Spinal cord (tissue), 10 donors: ENCODE measurements at places on chromosomes 3 and 15. TPM values are rescaled to one million over a fixed set of nuclear protein-coding genes. Genes with fewer than 3 reads are reported as not detected.
A peak's percentile ranks its signal among the peaks of the same experiment; 100 is the strongest.

DNA sequence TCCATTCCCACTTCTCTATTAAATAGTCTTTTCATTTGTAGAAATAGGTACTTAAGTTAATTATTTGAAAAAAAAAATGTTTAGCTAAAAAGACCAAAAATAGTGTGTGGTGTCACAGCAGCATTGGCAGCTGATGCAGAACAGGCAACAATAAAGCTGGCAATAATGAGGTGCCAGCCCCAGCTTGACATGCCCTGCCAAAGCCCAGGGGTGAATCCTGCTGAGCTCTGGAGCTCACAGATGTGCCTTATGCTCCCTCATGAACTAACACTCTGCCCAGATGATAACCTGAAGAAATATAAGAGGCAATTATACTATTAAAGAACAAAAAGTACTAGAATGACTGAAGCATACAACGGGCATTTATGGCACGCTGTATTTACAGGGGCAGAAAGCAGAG lies 63.8 kb downstream of the IGSF11 start:
- peaks cover 3% of the 10 kb centered on the region for H3K4me1 ChIP-seq
- H3K4me3 ChIP-seq: no peak overlapping the region
- no peak overlapping the region for H3K27ac ChIP-seq
- H3K36me3 ChIP-seq: no peaks in the 10 kb centered on the region

DNA sequence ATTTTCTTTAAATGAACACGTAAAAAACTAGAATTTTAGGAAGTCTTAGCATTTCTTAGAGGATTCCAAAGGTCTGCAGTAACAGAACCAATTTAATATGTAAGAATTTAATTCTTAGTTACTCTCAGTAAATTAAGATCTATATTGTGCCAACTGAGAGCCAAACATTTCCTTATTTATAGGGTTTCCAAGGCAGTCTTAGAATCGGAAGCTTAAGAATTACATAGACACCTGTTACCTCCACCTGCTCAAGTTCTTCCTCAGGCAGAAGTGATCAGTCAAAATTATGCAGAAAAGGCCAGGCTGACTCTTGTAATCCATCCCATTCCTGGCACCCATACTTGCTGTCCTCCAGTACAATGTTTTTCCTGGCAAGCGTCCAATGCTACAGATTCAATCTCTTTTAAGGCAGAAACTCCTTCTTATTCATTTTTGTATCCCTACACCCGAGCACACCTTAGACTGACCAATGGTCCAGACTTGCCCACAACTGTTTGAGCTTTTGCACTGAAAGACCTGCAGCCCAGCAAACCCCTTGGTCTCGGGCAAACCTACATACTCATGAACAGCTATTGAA lies 64.3 kb downstream of the NCEH1 start:
- no peaks in the 10 kb centered on the region for H3K36me3 ChIP-seq
- H3K4me3 ChIP-seq: no peak overlapping the region
- H3K27me3 ChIP-seq: no peaks in the 10 kb centered on the region
- H3K27ac ChIP-seq: no peak overlapping the region
- DNase-seq: no peak

The KAT2B gene
- 49.6 TPM for total RNA-seq

GRCh38 chr3:128878556-128879124 lies 780 bp upstream of the ACAD9 start:
- no peak for DNase-seq
- H3K4me1 ChIP-seq: peaks cover 15% of the 10 kb centered on the region
- H3K36me3 ChIP-seq: peaks cover 11% of the 10 kb centered on the region
- H3K27ac ChIP-seq: peak overlapping the region; percentile 97
- H3K4me3 ChIP-seq: peak overlapping the region; percentile 95
- H3K27me3 ChIP-seq: no peaks in the 10 kb centered on the region

DNA sequence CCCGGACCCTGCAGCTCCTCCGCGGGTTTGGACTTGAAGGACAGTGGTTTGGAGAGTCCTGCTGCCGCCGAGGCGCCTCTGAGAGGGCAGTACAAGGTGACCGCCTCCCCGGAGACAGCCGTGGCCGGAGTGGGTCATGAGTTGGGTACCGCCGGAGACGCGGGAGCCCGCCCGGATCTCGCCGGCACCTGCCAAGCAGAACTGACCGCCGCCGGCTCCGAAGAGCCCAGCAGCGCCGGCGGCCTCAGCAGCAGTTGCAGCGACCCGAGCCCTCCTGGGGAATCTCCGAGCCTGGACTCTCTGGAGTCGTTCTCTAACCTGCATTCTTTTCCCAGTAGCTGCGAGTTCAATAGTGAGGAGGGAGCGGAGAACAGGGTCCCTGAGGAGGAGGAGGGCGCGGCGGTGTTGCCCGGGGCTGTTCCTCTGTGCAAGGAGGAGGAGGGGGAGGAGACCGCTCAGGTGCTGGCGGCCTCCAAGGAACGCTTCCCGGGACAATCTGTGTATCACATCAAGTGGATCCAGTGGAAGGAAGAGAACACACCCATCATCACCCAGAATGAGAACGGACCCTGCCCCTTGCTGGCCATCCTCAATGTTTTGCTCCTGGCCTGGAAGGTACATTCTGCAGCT lies 634 bp downstream of the MINDY2 start:
- H3K27ac ChIP-seq: peak overlapping the region; percentile 99
- H3K27me3 ChIP-seq: no peaks in the 10 kb centered on the region
- peak overlapping the region; percentile 89 for H3K4me3 ChIP-seq
- peaks cover 8% of the 10 kb centered on the region for H3K4me1 ChIP-seq

DNA sequence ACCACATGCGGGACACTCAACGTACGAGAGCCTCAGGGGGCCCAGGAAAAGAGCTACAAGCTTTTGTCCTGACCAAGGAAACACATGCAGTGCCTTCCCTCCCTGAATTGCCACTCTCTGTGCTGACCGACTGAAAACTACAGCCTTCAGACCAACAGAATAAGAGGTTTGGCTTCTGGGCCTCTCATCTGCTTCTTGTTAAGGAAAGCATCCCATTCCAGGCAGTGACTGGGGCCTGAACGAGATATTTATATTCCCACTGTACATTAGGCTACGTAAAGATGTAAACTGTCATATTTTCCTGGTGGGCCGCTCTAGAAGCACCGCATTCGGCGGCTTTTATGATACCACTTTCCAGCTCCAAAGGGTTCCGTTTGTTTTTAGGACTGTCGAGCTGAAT lies 208.9 kb upstream of the TPM1 start:
- H3K27me3 ChIP-seq: no peaks in the 10 kb centered on the region
- no peak overlapping the region for H3K4me3 ChIP-seq
- H3K36me3 ChIP-seq: peaks cover 20% of the 10 kb centered on the region
- H3K27ac ChIP-seq: peak overlapping the region; percentile 34

DNA sequence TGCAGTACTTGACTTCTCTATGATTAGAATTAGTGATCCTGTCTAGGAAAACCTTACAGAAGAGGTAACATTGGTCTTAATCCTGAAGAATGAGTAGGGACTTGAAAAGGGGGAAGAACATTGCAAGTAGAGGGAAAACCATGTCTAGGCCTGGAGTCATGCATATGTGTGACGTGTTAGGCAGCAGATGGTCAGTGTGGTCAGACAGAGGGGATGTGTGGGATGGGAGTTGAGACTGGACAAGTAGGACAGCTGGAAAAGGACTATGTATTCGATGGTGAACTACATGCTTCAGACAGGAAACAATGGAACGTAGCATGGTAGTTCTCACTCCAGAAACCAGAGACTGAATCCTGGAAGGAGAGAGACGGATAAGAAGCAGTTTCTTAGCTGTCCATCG lies 235.6 kb upstream of the LRTM1 start:
- H3K27me3 ChIP-seq: no peaks in the 10 kb centered on the region
- H3K27ac ChIP-seq: no peak overlapping the region
- peaks cover 5% of the 10 kb centered on the region for H3K4me1 ChIP-seq
- H3K36me3 ChIP-seq: no peaks in the 10 kb centered on the region
- H3K4me3 ChIP-seq: no peak overlapping the region

GRCh38 chr15:90979582-90979981 lies 14.8 kb downstream of the PRC1 start:
- H3K4me1 ChIP-seq: no peaks in the 10 kb centered on the region
- peaks cover 17% of the 10 kb centered on the region for H3K36me3 ChIP-seq
- H3K27me3 ChIP-seq: no peaks in the 10 kb centered on the region
- no peak for DNase-seq
- no peak overlapping the region for H3K27ac ChIP-seq
- no peak overlapping the region for H3K4me3 ChIP-seq

GRCh38 chr3:21938267-21938681 lies 187.3 kb upstream of the ZNF385D start:
- H3K4me1 ChIP-seq: no peaks in the 10 kb centered on the region
- no peak overlapping the region for H3K4me3 ChIP-seq
- H3K36me3 ChIP-seq: no peaks in the 10 kb centered on the region
- no peak for DNase-seq
- H3K27ac ChIP-seq: no peak overlapping the region

- no peaks in the 10 kb centered on the region for H3K27me3 ChIP-seq
- no peak overlapping the region for H3K27ac ChIP-seq
- no peak for DNase-seq
- no peak overlapping the region for H3K4me3 ChIP-seq
- H3K4me1 ChIP-seq: no peaks in the 10 kb centered on the region
These were observed 228.8 kb downstream of the DIPK2A start for GRCh38 chr3:144200466-144200865.

DNA sequence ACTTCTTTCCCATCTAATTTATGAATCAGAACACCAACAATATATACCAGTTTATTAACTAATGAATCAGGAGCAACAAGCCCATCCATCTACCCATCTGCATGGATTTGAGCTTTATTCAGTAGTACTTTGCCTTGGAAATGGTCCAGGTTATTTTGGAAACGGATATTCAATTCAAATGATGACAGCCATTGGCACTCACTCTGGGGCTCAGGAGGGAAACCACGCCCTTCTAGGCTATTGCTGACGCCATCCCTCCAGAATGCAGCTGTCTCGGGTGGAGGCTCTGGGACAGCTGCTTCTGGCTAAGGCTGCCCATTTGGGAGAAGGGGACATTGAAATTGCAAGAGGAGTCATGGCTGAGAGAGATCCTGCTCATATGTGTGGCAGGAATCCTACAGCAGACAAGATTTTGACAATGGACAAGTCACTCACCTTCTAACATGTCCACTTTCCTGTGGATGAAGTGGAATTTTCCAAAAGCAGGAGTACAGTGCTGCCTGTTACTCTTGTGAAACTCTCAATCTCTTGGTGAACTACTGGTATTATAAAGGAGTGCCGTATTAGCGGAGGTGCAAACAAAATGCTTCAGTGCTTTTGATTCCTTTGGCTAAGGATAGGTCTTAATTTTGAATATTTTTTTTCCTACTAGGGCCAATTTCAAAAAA lies 29.3 kb upstream of the TRAK1 start:
- peak; percentile 62 for DNase-seq
- H3K36me3 ChIP-seq: no peaks in the 10 kb centered on the region
- H3K27me3 ChIP-seq: no peaks in the 10 kb centered on the region
- peak overlapping the region; percentile 72 for H3K27ac ChIP-seq

- H3K4me3 ChIP-seq: no peak overlapping the region
- peak; percentile 78 for DNase-seq
- no peak overlapping the region for H3K27ac ChIP-seq
These were observed 112.3 kb downstream of the P3H2 start for GRCh38 chr3:190008432-190008831.

DNA sequence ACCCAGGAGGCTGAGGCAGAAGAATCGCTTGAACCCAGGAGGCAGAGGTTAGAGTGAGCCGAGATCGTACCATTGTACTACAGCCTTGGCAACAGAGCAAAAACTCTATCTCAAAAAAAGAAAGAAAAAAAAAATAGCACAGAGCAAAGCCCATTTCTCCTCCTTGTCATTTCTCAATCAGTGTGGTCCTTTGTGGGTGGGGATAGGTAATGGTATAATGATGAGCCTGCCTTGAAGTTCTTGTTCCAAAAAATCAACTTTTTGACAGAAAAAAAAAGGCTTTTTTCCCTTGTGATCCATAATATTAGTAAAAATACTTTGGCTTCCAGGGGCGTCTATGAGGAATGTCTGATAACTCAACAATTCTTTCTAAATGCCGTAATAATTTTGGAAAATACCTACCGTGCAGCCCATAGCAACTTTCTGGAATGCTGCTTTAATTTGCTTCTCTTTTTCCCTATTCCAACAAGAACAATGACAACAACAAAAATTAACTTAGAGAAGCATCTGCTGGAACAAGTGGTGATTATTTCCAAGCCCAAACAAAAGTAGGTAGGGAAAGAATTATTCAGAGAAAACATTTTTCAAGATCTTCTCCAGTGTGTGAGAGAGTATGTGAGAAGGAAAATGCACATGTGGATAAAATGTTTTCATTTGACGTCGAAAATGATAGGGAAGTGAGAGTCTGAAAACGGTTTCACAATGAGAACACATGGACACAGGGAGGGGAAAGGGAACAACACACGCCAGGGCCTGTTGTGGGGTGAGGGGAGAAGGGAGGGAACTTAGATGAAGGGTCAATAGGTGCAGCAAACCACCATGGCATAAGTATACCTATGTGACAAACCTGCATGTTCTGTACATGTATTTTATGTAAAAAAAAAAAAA lies 337.8 kb downstream of the RBMS3 start:
- no peaks in the 10 kb centered on the region for H3K4me1 ChIP-seq
- no peak for DNase-seq
- no peaks in the 10 kb centered on the region for H3K36me3 ChIP-seq
- H3K27me3 ChIP-seq: no peaks in the 10 kb centered on the region
- H3K4me3 ChIP-seq: no peak overlapping the region

The ADAMTS17 gene
- total RNA-seq: 20.6 TPM

GRCh38 chr3:46252980-46253379 lies 10.7 kb downstream of the CCR3 start:
- H3K4me3 ChIP-seq: no peak overlapping the region
- no peak overlapping the region for H3K27ac ChIP-seq
- H3K4me1 ChIP-seq: no peaks in the 10 kb centered on the region
- no peaks in the 10 kb centered on the region for H3K36me3 ChIP-seq
- H3K27me3 ChIP-seq: no peaks in the 10 kb centered on the region

DNA sequence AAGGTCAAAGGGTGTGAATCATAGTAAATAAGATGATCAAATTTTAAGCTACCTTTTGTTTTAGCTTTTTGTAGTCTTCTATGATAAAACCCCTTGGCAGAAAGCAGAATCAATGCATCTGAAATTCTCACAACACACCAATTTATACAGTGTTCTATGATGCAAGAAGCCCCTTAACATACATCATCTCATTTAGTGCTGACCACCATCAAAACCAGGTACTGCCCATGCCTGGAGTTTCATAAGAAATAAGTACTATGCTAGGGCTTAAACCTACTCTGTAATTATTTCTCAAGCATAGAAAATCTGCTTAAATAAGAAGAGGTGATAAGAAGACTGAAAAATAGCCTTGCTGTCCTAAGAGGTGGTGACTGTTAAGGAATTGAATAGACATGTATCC lies 67.6 kb downstream of the NBEAL2 start:
- no peak for DNase-seq
- no peak overlapping the region for H3K4me3 ChIP-seq
- H3K4me1 ChIP-seq: no peaks in the 10 kb centered on the region
- no peaks in the 10 kb centered on the region for H3K27me3 ChIP-seq
- peaks cover 13% of the 10 kb centered on the region for H3K36me3 ChIP-seq

The PRR20G gene
- not detected for total RNA-seq

DNA sequence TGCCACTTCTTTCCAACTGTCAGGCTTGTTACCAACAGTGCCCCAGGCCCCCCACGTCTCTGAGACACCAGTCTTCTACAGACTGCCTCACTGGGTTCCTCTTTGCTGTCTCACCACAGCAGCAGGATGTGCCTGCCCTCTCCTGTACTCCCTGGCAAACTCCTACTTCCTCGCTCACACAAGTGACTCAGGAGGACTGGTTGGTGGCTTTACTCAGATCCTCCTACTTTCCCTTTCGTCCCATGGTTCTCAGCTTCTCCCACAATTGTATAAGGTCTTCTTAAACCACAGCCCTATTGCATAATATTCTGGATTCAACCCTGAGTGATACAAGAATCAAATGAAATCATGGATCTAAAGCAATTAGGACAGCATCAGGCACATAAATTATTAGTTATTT lies 246.6 kb upstream of the PROK2 start:
- no peak for DNase-seq
- no peak overlapping the region for H3K4me3 ChIP-seq
- no peaks in the 10 kb centered on the region for H3K4me1 ChIP-seq
- no peaks in the 10 kb centered on the region for H3K27me3 ChIP-seq
- H3K27ac ChIP-seq: no peak overlapping the region
